ENCODE measurements at places on chromosomes 2 and 18.

GRCh38 chr2:155391613-155392130, 693.2 kb downstream of the KCNJ3 start:
- DNase-seq: no peak

GRCh38 chr2:714005-714741, 37.0 kb upstream of the TMEM18 start:
- no peak for DNase-seq

DNA sequence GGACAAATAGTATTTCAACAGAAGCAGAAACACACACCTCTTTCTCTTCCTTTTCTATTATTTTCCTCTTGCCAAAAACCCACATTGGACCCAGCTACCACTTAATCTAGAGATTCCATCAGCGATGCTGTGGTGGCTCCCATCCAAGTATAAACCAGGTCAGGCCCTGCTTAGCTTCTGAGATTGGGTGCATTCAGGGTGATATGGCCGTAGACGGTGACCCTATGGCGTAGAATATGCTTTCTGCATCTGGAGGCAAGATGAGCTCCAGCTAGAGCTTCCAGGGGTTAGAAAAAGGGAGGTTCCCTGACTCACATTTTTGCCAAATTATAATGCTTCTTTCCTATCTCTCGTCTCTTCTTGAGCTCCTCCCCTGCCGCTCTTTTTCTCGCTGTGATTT, 66.5 kb downstream of the TNP1 start:
- DNase-seq: no peak

GRCh38 chr2:27890924-27891672, 569 bp downstream of the BABAM2 start:
- DNase-seq: peak; percentile 83

DNA sequence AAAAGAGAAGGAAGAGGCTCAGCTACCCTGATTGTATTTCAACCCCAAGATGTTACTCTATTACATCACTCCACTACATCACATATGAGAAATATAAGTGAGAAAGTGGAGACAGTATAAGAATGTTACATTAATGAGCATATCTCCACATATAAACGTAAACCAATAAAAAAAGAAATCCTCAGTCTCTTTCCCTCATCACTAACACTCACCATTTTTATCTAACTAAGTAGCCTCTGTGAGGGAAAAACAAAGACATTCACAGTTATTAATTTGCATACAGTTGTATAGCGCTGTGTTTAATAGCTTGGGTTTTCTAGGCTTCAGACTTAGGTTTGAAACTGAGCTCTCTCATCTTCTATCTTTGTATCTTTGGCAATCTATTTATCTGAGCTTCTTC, 489.1 kb upstream of the LRRTM4 start:
- no peak for DNase-seq

DNA sequence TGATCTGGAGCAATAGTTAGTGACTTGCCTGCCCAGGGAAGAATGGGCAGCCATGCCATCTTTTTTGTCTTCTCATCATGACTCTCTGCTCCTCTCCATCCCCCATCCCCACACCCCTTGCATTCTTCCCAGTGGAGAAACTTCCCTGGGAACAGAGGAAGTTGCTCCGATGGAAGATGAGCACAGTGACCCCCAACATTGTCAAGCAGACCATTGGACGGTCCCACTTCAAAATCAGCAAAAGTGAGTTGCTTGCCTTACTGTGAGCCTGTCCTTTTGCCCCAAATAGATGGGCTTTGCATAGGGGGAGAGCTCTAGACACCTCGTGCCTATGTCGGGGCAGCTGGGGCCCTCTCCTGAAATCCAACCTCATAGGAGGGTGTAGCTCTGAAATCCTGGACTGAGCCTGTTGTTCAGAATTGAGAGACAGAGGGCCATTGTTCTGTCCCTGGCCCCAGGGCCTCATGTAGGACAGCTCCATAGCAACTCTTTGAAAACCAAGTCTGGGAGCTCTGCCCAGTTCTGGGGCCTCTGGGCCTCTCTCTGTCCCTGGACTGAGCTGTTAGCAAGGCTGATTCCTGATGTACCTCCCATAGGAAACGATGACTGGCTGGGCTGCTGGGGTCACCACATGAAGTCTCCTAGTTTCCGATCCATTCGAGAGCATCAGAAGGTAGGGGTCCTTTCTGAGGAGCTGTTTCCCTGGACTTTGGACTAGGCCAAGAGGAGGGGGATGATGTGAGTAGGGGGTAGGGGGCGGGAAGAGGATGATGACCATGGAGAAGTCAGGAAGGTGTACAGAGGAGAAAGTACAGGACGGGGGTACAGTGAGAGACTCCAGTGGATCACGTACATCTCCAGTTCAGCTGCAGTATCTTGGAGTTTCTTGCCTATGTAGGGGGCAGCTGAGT, 35.2 kb downstream of the TTLL4 start:
- no peak for DNase-seq

DNA sequence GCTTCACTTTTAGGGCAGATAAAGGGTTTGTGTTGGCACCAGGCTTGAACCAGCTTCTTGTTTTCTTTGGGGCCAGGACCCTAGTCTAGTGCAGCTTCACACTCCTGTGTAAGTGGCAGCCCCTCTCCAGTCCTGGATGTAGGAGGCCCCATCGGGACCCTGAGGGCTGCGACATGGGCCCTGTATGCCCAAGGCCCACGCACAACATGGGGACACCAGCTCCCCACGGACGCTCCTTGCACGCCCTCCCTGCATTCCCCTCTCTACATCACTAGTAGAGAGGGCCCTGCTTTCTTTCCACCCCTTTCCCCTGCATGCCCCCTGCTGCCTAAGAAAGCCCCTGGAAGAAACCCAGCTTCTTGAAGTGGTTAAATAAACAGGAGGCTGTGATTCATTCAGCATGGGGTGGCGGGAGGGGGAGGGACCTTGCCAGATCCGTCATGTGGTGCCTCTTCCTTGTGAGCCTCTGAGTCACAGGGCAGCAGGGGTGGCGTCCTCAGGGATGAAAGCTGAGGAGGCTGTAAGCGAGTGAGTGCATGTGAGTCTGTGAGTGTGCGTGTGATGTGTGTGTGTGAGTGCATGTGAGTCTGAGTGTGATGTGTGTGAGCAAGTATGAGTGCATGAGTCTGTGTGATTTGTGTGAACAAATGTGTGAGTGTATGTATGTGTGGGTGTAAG, 42.5 kb downstream of the COPS8 start:
- DNase-seq: peak; percentile 11

DNA sequence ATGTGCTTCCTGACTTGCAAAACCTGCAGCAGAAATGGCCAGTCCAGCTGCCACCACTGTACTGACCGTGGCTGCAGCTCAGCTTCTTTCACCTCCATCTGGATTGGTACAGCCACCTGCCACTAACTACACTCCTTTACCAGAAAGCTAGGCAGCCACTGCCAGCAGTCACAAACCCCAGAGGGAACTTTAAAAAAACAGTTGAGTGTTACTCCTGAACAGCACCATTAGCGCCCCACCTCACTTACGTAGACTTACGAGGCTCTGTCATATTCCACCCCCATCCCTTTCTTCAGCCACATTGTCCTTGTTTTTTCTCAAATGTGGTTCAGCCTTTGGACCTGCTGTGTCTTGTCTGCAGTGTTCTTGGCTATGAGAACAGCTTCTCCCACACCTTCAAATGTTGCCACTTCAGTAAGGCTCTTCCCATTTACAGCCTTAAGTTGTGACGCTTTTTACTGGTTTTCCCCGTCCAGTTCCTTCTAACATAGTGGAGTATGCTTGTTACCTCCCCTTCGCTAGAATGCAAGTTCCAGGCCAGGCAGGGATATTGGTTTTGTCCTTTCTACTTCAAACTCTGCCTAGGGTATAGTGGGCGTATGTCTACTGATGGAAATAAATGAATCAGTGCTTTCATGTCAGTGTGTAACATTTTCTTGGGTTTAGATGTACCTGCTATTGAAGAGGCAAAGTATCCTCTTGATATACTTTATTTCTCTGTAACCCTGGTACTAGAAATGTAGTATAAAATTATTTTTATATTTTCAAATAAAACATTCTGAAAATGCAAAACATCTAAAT, 17.0 kb downstream of the HNRNPA3 start:
- no peak for DNase-seq

GRCh38 chr2:235291461-235291860, 202.4 kb upstream of the AGAP1 start:
- DNase-seq: no peak

DNA sequence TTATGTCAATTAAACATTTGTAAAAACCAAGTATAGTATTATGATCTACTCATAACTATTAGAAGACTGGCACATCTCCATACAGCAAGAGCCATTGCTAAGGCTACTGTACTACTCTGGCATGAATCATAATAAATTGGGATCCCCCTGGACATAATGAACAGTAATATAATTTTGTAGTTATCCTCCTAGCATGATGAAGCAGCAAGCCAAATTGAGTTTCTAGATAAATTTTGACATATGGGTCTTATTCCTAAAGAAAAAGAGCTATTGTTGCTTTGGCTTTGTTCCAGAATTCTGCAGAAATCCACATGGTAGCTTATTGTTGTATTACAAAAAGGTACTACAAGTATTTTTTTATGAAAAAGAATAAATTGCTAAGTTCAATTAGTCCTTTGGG, 204.3 kb downstream of the CAMKMT start:
- DNase-seq: no peak

- DNase-seq: no peak
Observed at GRCh38 chr2:176239031-176239430, 30.2 kb upstream of the MTX2 start.

DNA sequence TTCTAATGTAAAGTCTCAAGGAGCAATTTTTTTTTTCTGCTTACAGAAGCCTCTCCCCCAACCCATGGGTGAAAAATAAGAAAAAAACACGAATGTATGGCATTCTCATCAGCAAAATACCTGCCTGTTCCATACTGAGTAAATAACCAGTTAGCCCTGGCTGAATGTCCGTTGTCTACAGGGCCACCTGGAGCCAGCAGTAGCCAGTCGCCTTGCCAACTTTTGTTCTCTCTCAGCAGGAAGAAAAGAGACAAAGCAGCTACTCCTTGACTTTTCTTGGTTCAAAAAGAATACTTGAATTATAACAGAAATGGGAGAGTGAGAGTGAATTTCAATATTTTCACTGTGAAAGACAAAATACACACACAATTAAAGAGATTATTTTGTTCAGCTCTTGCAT, 532.9 kb upstream of the CRIM1 start:
- no peak for DNase-seq

GRCh38 chr2:12734914-12735654, 18.3 kb downstream of the TRIB2 start:
- DNase-seq: no peak

DNA sequence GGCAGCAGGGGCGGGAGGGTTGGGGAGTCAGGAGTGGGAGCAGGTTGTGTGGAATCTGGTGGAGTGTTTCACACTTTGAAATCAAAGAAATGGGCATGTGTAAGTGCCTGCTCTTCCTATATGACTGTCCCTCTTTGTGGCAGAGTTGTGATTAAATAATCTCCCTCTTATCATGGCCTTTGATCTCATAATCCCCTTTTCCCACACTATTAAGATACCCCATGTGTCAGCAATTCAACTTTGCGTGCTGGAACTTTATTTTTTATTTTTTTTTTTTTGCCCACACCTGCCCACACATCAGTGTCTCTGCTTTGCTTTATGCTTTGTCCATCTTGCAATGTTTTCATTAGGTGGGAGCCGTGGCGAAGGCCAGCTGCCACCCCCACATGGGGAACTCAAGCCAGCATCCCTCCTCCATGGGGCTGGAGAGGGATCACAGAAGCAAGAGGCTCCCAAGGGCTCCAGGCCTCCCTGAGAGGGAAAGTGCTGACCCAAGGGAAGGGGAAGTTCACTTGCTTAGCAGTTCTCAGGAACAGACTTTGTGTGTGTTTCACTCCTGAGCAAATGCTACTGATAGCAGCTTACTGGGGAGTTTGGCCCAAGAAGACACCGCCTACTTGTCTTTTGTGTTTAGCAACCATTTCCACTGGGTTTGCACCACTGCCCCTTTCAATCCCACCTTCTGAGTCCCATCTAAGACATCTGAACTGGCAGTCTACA, 243.4 kb downstream of the BCL11A start:
- DNase-seq: no peak

GRCh38 chr18:62757399-62758010, 42.2 kb downstream of the PHLPP1 start:
- no peak for DNase-seq

DNA sequence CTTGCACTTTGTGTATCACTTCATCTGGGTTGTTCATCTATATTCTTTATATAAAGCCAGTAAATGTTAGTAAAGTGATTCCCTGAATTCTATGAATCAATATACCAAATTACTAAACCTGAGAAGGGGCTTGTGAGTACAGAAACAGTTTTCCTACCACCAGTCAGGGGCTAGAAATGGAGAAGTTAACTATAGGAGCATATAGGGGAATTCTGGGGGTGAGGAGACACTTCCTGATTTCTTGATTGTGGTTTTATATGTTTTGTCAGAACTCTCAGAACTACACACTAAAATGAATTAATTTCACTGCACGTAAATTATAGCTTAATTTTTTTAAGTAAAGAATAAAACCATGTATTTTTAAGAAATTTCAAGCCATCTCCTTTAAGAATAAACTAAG, 93.7 kb downstream of the SESTD1 start:
- no peak for DNase-seq

- DNase-seq: no peak
Observed at GRCh38 chr2:151292141-151292540, 2.7 kb upstream of the NMI start.

DNA sequence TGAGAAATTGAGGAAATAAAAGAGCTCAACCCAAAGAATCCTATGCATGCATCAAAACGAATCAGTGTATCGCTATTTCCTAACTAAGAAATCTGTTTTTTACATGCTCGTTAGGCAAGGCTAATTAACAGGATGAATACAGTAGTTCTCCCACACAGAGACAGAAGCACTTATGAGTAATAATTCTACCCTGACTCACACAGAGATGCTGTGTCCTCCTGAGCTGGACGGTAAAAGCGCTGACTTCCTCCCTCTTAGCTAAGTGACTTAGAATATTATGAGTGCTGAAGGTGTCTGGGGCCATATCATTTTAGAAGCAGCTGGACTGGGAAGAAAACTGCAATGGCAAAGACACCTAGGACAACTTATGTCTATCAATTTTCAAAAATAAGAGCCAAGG, 18.5 kb downstream of the PLEKHM3 start:
- no peak for DNase-seq

DNA sequence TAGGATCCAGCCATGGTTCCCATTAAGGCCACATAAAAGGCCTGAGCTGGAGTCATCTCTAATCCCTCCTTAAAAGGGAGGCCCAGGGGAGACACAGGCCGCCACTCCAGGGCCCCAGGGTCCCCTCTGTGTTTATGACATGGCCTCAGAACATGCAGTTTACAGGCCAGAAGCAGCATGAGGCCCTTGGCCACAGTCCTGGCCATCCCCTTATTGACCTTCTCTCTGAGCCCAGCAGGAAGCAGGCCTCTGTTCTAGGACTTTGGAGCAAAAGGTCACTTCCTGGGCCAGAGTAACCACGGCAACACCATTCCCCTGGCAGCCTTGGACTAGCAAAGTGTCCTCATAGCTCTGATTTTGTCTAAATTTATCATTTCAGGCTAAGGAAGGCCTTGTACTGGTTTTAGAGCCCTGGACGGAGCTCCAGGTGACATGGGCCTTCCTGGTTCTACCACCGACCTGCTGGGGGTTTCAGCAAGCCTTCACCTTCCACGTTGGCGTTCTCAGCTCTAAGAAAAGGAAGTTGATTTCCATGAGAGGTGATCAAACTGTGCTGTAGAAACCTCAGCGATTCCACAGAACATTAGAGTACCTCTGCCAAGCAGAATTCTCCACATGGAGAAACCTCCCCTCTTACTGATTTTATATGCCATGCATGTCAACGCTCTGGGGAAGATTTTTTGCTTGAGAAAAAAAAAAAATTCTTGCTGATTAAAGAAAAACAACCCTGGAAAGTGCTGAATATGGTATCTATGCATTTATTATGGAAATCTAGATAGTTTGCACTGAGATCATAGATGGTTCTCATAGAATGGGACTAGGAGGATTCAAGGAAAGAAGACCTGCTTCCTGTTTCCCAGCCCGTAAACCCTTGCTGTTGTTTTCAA, 53.7 kb downstream of the HS1BP3 start:
- no peak for DNase-seq

Measured in stimulated activated CD4-positive, alpha-beta T cell treated with anti-CD3 and anti-CD28 coated beads, TNF-alpha, amount 100 ng/mL, for 24 hours (primary cell).